ENCODE measurements at places on chromosomes 6 and 20. TPM values are rescaled to one million over a fixed set of nuclear protein-coding genes. Genes with fewer than 3 reads are reported as not detected.

Gene MEP1A
- not detected for total RNA-seq

Gene MCHR2
- total RNA-seq, result not detected

Gene FAM209A
- total RNA-seq, result not detected

Gene JPH2
- total RNA-seq, result 155 TPM

Gene EPHA7
- total RNA-seq, result 5.1 TPM

Gene TCF21
- 2.1 TPM for total RNA-seq

Gene VPS16
- total RNA-seq, result 19.5 TPM

Gene ANGPT4
- 0.32 TPM for total RNA-seq

Gene SIRPG
- total RNA-seq, result not detected

All from heart left ventricle (tissue), 16 donors.